Mammary epithelial cell (primary cell): ENCODE measurements at places on chromosomes 1 and 21. TPM values are rescaled to one million over a fixed set of nuclear protein-coding genes. Genes with fewer than 3 reads are reported as not detected.

The PGLYRP4 gene
- total RNA-seq: 0.17 TPM

The SELE gene
- total RNA-seq: not detected

The ADORA1 gene
- total RNA-seq: 1.7 TPM

The RAB7B gene
- total RNA-seq: 3.6 and 23.5 TPM in 2 replicates

- DNase-seq: no peak
Observed at GRCh38 chr1:226616636-226617035, 68.1 kb downstream of the STUM start.

DNA sequence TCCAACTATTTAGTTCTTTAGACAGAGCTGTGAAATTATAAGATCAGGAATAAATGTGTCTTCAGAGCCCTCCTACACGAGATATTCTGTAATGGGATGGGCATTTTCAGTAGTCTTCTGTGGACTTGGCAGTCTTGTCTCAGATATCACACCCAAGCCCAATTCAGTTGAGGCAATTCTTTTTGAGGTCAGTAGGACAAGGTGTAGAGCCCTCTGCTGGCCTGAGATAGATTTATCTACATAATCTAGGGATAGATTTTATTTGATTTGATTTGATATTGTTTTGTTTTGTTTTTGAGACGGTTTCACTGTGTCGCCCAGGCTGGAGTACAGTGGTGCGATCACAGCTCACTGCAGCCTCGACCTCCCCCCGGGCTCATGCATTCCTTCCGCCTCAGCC lies 77.5 kb downstream of the FMN2 start:
- DNase-seq: no peak

DNA sequence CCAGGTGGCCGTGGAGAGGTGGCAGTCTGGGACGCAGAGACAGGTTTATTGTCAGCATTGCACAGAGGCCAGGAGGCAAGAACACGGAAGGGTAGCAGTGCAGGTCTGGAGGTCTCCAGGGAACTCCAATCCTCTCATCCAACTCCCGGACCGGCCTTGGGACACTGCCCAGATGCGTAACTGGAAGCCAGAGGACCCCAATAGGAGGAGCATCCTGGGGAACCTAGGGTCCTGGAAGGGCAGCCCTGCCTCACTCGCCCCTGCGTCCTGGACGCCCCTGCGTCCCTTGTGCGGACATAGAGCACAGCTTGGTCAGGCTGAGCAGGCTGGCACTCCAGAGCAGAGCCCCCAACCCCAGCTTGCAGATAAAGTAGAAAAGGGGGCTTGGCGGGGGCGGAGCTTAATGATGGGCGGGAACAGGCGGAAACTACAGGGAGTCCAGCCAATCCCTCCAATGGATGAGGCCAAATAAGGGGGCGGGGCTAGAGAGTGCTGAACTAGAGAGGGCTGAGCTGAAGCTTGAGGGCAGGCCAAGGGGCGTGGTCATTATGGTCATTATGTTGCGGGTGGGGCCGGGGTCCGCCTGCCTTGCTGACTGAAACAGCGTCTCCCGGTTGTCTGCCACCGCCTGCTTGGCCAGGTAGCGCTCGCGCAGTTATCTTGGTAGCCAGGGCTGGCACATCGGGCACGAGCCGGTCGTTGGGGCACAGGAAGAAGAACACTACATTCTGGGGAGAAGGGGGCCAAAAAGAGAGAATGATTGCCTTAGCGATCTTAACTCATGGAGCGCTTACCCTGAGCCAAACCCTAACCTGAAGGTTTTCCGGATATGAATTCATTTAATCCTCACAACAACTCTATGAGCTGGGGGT lies 3.7 kb upstream of the ARHGEF19 start:
- DNase-seq: no peak

DNA sequence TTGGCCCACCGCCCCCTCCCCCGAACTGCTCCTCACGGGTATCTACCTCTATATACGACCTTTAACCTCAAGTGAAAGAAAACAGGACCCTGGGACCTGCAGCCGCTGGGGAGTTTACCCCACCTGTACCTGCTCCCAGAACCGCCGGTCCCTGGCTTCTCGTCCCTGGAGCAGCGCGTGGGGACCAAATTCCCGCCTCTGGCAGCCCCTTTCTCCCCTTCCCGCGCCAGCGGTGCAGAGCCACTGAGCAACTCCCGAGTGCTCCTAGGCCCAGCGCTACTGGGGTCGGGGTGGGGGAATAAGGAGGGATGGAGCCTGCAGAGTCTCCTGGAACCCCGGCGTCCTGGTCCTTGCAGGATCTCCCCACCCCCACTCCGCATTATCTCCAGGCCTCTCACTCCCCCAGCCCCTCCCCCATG lies 1.6 kb downstream of the SYT6 start:
- no peak for DNase-seq

DNA sequence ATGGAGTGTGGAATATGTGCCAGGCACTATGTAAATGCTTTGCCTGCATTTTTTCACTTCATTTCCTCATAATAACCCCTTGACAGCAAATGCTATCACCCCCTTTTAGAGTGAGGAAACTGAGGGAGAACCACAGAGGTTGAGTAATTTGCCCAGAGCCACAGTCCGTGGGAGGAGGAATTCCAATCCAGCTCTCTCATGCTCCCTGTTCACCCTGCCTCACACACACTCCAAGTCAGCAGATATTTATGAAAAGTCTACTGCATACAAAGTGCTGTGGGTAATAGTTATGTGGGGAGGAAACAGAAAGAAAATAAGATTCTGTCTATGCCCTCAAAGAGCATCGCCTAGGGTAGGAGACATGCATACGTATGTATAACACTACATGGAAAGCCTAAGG lies 30.9 kb upstream of the RBM15 start:
- peak; percentile 66 for DNase-seq

DNA sequence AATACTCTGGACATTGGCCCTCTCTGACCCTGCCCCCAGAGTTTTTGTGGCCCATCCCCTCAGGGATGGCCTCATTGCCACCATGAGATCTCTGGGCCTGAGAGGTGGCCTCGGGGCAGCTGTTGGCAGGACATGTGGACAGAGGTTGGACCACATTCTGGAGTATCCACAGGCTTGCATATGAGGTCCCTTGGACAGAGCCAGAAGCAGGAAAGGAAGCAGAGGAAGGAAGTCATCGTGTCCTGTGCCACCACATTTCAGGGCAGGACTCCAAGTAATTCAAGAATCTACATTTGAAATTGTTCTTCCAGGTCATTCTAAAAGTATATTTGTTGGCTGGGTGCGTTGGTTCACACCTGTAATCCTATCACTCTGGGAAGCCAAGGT lies 95.9 kb upstream of the PPP2R5A start:
- no peak for DNase-seq

DNA sequence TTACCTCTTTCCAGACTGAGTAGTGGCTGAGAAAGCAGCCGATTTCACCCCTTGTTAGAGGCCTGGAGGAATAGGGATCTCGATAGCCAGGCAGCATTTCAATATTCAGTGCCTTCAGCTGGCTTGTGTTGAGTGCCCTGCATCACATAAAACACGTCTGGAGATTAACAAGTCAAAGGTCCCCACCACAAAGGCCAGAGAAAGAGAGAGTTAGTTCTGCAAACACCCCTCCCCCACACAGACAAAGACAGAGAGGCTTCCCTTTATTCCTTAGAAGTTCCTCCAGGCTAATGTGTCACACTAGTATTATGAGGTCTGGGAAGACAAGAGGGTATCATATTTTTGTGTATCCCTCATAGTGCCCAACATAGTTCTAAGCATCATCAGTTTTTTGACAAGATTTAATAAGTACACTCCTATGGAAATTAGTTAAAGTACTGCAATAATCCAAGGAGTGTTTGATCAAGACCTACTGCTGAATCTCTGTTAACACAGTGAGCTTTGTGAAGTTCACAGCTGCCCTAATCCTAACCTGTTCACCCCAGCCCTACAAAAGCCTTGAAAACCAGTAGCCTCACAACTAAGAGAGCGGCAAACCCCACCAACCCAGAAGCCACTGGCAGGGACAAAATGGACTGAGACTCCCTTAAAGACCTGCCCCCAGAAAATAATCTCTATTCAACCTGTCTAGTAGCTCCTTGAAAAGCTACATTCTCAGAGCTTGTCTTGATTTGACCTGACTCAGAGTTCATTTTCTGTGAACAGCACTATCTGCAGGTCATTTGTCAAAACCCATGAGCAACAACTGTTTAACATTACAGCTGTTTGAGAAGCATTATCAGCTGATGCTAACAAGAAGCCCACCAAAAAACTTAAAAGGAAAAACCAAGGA lies 91.9 kb downstream of the COLGALT2 start:
- no peak for DNase-seq

DNA sequence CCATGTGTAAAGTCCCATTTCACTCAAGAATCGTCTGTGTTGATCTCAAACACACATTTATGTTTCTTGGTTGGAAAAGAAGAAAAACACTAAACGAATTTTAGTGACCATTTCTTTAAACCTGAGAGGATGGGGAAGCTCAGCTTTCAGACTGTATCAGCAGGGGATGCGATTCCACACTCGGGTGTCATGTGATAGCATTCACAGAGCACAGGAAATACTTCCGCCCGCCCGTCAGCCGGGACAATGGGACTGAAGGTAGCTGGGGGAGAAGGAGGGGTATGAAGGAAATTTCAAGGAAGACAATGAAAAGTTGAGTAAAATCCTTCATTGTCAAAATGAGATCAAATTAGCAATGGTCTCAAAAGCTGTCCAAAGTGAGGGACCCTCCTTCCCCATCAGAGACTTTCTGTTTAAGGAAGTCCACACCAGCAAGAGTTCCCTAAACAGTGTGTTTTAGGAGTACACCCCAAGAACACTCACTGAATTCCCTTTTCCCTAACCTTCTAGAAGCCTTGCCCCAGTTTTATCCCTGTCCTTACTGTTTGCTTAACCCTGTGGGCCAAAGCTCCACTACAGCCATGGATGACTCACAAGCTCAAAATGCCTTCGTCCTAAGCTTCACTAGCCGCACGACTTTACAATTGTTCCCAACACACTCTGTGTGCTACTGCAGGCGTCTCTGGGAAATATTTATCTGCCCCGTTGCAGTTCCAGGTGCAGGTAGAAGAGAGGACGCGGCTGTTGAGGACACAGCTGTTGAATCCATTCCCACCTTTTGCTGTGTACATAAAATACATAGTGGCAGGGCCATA lies 51.4 kb upstream of the SIM2 start:
- DNase-seq: no peak

- peak; percentile 27 for DNase-seq
Observed at GRCh38 chr1:94280541-94280940, 43.2 kb upstream of the ARHGAP29 start.

- no peak for DNase-seq
Observed at GRCh38 chr1:91799863-91800262, 86.1 kb downstream of the TGFBR3 start.
